ENCODE measurements at places on chromosomes 7 and 10.

- DNase-seq = peak; percentile 25
Measured at GRCh38 chr10:119803264-119803663, 69.4 kb downstream of the MCMBP start.

DNA sequence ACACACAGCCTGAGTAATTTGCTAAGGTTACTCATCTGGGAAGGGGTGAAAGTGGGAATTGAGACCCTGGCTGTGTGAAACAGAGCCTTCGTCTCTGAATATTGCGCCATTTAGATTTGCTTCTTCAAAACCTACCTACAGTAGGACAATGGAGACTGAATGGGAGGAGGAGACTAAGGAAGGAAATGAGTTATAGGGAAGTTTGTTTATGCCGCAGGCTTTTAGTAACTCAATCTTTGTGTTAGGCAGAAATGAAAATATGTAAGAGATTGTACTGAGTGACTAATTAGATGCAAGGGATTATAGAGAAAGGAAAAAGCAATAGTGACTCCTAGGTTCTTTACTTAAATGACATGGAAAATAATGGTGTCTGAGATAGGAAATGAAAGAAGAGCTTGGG, 80.2 kb downstream of the KCND2 start:
- DNase-seq = no peak

DNA sequence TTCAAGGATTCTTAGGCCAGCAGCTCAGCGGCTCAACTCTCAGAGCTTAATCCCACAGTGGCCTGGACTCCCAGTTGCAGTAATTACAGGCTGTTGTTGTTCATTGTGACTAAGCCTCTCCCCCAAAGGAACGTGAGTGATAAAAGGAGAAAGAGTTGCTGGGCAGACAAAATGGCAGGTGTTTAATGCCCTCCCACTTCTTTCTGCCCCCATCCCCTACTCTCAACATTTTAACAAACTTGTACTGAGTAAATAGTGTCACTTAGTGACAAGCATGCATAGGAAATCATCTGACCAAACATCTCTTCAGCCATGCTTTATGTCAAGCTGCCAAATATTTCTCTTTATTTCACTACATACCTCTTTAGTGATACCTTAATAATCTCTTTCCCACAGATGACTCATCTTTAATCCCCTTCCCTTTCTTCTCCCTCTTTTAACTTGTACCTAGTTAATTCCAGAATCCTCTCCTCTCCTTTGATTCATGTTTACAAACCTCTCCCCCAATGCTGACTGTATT, 12.4 kb upstream of the MTERF1 start:
- DNase-seq = no peak

GRCh38 chr10:104330168-104331110, 7.8 kb downstream of the ITPRIP start:
- peak; percentile 83 for DNase-seq

GRCh38 chr7:48033922-48034321, 1.4 kb upstream of the C7orf57 start:
- no peak for DNase-seq

DNA sequence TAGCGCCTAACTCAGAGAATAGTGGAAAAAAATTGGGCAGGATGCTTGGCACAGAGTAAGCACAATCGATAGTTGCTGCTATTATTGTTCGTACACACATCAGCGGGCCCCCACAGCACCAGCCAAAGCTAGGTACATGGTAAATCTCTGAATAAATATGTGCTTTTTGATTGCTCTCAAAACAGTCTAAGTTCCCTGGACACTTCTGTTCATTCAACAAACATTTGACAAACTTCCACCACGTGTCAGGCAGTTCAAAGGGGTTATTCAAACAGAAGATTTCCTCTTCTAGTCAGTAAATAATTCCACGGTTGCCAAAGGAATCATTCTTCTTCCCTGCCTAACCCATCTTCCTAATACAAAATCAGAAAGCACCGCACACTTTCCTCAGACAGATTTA, 150.8 kb downstream of the DGKI start:
- DNase-seq = no peak

GRCh38 chr10:106557951-106558733, 606.4 kb downstream of the SORCS1 start:
- DNase-seq = peak; percentile 49
